ENCODE measurements at places on chromosomes 11 and 22.

DNA sequence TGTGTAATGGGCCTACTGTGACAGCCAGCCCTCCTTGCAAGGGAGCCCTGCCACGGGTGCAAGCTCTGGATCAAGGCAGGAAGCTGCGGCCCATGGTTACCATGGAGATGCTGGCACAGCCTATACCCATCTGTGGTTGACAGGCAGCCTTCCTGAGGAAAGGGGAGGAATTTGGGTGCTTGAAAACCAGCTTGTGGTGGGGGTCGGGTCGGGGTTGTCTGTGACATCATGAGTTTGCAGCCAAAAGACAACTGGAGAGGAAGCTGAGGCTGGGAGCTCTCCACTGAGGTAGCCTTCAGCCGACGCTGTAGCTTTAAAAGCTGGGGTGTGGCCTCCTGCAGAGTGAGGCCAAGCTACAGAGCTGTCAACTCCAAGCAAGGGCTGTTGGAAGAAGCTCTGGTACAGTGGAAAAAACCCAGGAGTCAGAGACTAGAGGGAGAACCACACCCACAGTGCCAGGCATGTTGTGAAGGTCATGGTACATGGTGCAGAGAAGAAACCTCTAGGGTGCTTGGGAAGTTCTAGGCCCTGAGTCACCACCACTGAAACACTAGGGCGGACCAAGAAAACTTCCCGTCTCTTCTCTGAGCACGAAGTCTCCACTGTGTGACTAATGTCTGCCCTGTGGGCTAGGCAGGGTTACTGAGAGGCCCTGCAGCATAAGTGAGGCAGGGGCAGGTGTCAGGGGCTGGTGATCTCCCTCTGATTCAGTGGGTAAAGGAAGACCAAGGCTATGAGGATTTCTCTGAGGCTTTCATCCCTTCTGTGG is 10.8 kb upstream of the LDHA start:
- peak; percentile 91 for DNase-seq

GRCh38 chr22:50625568-50626313 is 2.2 kb downstream of the ARSA start:
- no peak for DNase-seq

DNA sequence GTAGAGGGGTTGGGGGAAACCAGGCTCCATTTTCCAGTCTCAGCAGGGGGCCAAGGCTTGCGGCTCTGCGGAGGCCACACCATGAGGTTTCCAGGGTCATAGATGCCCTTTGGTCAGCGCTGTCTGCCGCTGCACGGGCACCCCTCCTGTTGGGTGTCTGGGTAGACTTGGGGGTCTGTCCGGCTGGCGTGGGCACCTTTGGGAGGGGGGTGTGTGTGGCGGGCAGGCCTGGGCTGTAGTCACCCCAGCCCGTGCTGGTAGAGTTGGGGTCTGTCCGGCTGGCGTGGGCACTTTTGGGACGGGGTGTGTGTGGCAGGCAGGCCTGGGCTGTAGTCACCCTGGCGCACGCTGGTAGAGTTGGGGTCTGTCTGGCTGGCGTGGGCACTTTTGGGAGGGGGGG is 18.6 kb downstream of the LSP1 start:
- DNase-seq, result no peak

GRCh38 chr11:14101388-14101787 is 138.9 kb downstream of the SPON1 start:
- no peak for DNase-seq

DNA sequence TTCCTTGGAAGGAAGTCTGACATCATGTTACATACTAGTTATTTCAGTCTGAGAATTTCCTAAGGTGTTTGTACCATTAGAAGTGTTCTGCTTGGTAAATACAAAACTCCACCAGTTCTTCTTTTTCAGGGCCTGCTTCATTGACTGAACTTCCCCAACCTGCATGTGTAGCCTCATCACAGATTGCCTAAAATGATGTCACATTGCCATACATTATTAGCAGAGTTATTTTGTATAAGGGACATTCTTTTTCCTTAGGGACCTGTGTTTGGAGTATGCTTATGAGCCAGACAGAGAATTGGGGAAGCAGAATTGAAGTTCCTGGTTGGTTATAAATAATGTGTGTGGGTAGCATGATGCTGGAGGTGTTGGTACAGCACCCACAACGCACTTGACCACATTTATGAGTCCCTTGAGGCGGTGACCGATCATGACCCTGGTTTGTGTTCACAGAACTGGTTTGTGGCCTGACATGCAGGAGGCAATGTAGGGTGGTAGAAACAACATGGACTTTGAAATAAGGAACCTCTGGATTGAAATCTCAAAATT is 16.4 kb upstream of the MMP7 start:
- DNase-seq, result peak; percentile 52

- DNase-seq, result peak; percentile 65
These were observed 53.4 kb upstream of the CCND1 start for GRCh38 chr11:69587454-69588090.

- DNase-seq, result no peak
These were observed 36.1 kb downstream of the PPFIA1 start for GRCh38 chr11:70306586-70307033.

Measured in SW480 (cell line).